Epithelial cell of prostate (primary cell): ENCODE measurements at places on chromosomes 6 and 20.

- no peak for DNase-seq
Measured at GRCh38 chr6:129749749-129750120, 39.8 kb upstream of the ARHGAP18 start.

DNA sequence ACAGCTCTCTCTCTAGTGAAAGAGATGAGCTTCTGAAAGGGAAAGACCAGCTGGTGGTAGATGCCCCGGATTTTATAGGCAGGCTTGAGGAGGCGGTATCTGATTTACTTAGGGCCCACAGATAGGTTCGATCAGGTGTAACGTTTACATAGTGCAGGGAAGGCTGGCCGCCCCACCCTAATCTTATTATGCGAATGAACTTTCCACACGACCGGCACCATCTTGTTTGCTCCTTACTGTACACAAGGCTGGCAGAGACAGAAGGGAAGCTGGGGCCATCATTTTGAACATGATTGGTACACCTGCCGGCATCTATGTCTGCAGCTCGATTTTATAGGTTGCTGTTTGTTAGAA lies 212.0 kb upstream of the JARID2 start:
- DNase-seq: no peak

- no peak for DNase-seq
Measured at GRCh38 chr6:22222469-22222868, 74.4 kb downstream of the PRL start.

- no peak for DNase-seq
Measured at GRCh38 chr6:40194447-40195170, 260.3 kb upstream of the MOCS1 start.

GRCh38 chr6:54970337-54970736 lies 123.8 kb downstream of the FAM83B start:
- peak; percentile 50 for DNase-seq

- no peak for DNase-seq
Measured at GRCh38 chr20:41163821-41164220, 26.5 kb downstream of the PLCG1 start.
